ENCODE measurements at places on chromosomes 1 and 21. TPM values are rescaled to one million over a fixed set of nuclear protein-coding genes. Genes with fewer than 3 reads are reported as not detected.

Gene DMBX1
- 0.89 TPM for total RNA-seq

Gene PLEKHO1
- total RNA-seq, result 69.1 TPM

DNA sequence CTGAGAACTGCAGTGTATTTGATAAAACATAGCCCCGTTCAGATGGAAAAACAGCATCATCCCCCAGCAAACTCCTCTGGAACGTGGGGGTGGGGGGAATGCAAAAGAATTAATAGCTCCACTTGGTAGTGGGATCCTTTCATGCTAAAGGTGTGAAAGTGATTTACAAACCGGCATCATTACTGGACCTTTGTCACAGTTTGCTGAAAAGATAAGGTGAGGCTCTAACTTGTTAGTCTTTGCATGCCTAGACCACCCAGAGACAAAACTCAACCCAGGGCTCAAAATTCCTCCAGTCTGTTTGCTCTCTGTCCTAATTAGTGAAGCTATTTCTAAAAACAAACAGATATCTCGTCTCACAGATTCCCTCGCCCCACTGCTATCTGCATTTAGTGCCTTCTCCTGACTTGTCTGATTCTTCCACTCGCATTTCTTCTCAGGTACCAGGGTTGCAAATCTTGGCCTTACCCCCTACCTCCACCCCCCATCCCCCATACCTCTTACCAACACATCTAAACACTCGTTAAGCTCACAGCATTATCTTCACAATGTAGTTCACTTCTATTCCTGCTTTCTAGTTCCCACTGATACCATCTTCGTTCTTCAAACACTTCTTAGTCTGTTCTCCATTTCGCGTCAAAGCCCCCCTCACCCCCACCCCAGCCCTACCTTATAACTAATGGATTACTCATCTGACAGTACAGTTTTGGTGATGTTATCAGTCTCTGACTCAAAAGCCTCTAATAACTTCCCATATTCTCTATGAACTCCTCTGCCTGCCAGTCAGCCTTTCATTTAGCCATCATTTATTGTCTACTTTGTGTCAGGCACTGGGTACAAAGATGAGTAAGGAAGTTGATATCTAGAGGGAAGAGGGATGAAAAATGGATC lies 11.8 kb downstream of the IER5 start:
- DNase-seq, result no peak

DNA sequence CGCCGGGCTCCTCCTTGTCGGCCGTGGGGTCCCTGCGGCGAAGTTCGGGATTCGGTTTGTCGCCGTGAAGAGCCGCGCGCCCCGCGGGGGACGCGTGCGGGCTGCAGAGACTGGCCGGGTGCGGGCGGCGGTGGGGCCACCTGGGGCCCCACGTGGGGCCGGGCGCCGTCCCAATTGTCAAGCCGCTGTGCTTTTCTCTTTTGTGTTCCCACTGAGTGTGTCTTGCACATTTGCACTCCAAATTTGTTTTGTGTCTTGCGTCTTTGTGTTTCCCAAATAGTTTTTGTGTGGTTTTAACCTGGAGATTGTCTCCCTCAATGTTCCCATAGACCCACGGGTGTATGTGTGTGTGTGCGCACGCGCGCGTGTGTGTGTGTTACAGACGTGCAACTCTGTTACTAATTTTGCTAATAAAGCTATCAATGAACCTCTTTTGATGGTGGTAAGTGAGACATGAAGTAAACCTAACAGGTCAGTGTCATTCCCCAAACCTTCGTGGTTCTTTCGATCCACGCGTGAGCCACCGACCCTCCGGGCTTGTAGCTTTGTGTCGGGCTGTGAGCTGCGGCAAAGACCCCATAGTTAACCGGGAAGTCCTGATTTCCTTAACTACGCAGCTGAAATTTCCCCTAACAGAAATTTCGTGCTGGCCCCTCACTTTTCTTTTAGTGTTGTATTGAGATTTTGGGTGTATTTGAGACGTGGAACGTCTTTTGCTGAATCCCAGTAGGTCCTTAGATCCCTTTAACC lies 708 bp downstream of the PRDM2 start:
- DNase-seq, result no peak

GRCh38 chr21:14773777-14774345 lies 227.7 kb upstream of the SAMSN1 start:
- no peak for DNase-seq

- DNase-seq, result no peak
These were observed 17.2 kb upstream of the FOXO6 start for GRCh38 chr1:41343790-41344699.

DNA sequence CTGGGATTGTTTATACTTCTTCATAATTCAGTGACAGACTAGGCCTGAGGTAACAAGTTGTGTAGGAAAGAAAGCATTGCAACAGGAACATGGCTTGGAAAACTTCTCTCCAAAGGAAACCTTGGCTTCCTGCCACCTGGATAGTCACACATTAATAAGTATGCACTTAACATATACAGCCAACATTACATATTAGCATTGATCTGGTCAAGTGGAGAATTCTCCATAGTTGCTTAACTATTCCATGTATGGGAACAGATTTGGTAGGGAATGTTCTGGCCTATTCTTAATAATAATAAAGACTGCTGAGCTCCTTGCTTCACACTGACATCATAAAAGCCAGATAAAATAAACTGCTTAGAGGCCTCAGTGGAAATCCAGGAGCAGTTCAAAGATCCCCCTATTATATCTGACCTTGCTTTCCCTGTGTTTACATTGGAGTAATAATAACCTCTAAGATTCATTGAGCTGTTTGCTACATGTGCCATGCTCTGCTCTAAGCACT lies 27.2 kb upstream of the NFIA start:
- DNase-seq, result no peak

- DNase-seq, result no peak
These were observed 46.6 kb downstream of the HIVEP3 start for GRCh38 chr1:41872074-41872473.

- no peak for DNase-seq
These were observed 1.5 kb downstream of the RALGPS2 start for GRCh38 chr1:178726545-178726944.

GRCh38 chr1:94550800-94551241 lies 9.3 kb upstream of the F3 start:
- DNase-seq, result no peak

GRCh38 chr1:245067257-245067656 lies 87.5 kb upstream of the KIF26B start:
- peak; percentile 74 for DNase-seq
